ENCODE measurements at places on chromosomes 3 and 15. TPM values are rescaled to one million over a fixed set of nuclear protein-coding genes. Genes with fewer than 3 reads are reported as not detected.

Gene TGM4
- total RNA-seq, result 0.17 TPM

Gene IQGAP1
- 75.9 TPM for total RNA-seq

Gene GPX1
- 296 TPM for total RNA-seq

Gene OXTR
- 4.2 TPM for total RNA-seq

Gene ZNF80
- total RNA-seq, result not detected

Gene MESP2
- 0.23 TPM for total RNA-seq

Gene CD96
- total RNA-seq, result 0.12 TPM

Gene RASSF1
- total RNA-seq, result 41.5 TPM

Gene GTF2A2
- total RNA-seq, result 50.3 TPM

Gene SI
- not detected for total RNA-seq

Gene IGSF10
- total RNA-seq, result 7.3 TPM

Gene FSTL1
- 1,923 TPM for total RNA-seq

Gene POPDC2
- 0.12 TPM for total RNA-seq

Gene ETFA
- 55.6 TPM for total RNA-seq

Gene CCK
- not detected for total RNA-seq

Data from pericardium fibroblast (primary cell).